ENCODE measurements at places on chromosomes 7 and 10. TPM values are rescaled to one million over a fixed set of nuclear protein-coding genes. Genes with fewer than 3 reads are reported as not detected.

Gene CLCN1
- under 0.01 TPM for total RNA-seq

DNA sequence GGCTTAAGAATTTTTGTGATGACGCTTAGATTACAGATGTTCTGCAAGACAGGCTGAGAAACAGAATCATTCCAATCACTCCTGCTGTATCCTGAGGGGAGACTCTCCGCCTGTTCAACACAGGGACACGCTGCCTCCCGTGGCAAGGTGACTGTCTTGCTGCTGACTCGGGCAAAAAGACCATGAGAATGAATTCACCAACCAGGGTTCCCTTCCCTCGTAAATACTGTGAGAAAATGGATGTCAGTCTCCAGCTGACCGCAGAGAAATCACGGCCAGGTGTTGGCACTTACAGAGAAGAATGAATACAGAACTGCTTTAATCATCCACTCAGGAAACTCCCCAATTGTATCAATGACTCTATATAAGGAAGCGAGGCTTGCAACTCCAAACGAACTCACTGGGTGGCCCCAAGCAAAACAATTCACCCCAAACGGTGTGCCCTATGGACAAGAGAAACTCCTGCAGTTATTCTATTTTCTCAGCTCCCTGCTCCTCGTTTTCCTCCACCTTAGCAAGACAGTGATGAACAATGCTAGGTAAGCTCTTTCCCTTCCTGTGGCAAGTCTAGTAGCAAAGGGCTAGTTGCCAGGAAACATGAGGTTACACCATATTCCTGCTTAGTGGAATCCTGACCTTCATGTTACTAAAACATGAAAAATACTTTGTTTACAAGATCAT, 22.8 kb downstream of the GNA12 start:
- peak; percentile 74 for DNase-seq
- no peaks in the 10 kb centered on the region for H3K36me3 ChIP-seq
- H3K4me3 ChIP-seq, result no peak overlapping the region
- peak overlapping the region; percentile 90 for H3K27ac ChIP-seq

- H3K4me3 ChIP-seq, result no peak overlapping the region
- H3K36me3 ChIP-seq, result no peaks in the 10 kb centered on the region
- no peaks in the 10 kb centered on the region for H3K4me1 ChIP-seq
- no peak for DNase-seq
- no peaks in the 10 kb centered on the region for H3K27me3 ChIP-seq
- H3K27ac ChIP-seq, result no peak overlapping the region
Measured at GRCh38 chr7:50270531-50271018, 33.9 kb upstream of the IKZF1 start.

DNA sequence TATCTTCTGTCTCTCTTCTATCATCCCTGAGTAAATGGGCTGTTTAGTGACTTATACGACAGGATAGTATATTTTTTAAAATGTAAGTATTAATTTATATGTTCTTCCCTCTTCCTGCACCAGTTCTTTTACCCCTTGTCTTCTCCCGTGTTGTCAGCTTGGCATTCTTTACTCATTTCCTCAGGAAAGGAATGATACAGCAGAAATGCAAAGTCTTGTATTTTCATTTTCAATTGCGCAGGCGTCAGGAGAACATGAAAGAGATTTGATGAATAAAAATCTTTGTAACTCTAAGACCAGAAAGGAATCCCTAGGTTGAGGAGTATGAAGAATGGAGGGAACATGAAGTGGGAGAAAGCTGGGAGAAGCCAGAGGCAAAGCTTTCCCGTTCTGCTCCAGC, 18.8 kb upstream of the VPS41 start:
- no peak for DNase-seq
- H3K36me3 ChIP-seq, result no peaks in the 10 kb centered on the region
- no peak overlapping the region for H3K27ac ChIP-seq
- no peak overlapping the region for H3K4me3 ChIP-seq
- no peaks in the 10 kb centered on the region for H3K27me3 ChIP-seq

- H3K4me1 ChIP-seq, result peaks cover 18% of the 10 kb centered on the region
- no peak overlapping the region for H3K4me3 ChIP-seq
- H3K27me3 ChIP-seq, result no peaks in the 10 kb centered on the region
- peaks cover 4% of the 10 kb centered on the region for H3K36me3 ChIP-seq
- H3K27ac ChIP-seq, result peak overlapping the region; percentile 4
Measured at GRCh38 chr7:47317487-47317886, 264.4 kb downstream of the TNS3 start.

All from fibroblast of lung (primary cell).